Mesenteric fat pad (tissue), 1 donor: ENCODE measurements at places on chromosomes 2 and 18. TPM values are rescaled to one million over a fixed set of nuclear protein-coding genes. Genes with fewer than 3 reads are reported as not detected.

DNA sequence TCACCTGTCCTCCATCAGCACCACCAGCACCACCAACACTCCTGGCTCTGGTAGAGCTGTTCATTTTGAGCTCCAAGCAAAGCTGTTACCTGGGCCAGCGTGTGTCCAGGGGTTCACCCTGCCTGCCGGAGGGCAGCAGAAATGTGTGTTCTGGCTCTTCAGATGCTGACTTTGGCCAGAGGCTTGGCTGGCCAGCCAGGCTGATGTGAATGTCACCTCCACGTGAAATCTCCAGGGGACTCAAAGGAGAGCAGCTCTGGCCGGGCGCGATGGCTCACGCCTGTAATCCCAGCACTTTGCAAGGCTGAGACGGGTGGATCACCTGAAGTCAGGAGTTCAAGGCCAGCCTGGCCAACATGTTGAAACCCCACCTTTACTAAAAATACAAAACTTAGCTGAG is 33.5 kb downstream of the CIB4 start:
- peak; percentile 79 for DNase-seq

GRCh38 chr2:55771612-55772011 is 78.0 kb upstream of the PNPT1 start:
- no peak for DNase-seq

- DNase-seq = no peak
These were observed 105.3 kb downstream of the TSN start for GRCh38 chr2:121860758-121861227.

DNA sequence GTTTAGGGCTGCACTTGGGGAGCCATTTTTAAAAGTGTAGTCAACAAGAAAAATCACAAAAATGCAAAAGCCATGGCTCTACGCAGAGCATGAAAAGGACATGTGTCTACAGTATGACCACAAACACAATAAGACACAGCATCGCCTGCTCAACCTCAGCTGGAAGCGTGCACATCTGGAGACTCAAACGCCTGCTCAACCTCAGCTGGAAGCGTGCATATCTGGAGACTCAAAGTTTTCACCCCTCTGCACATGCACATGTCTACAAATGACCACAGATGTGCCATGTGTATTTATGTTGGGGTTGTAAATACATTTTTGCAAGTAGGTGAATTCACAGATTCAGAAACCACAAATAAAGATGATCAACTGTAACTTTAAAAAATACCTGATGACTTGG is 196.9 kb downstream of the DOK6 start:
- DNase-seq = no peak

- DNase-seq = no peak
These were observed 122.8 kb upstream of the RMDN2 start for GRCh38 chr2:37802211-37802752.

DNA sequence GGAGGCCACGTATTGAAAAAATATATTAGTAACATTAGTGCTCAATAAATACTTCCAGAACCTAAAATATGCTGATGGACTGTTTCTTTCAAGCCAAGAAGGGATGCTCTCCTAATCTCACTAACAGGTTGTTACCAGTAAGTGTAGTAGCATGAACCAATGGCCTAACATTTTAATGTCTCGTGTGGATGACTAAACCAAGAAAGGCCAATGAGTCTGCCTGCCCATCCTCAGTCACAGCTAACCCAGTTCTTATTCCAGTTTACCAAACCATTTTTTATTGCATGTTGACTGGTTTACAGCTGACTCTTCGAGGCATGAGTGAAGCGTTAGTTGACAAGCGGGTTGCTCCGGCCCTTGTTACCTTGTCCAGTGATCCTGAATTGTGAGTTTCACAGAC is 45.1 kb upstream of the TNFRSF11A start:
- no peak for DNase-seq

GRCh38 chr2:108993095-108993937 is 4.3 kb upstream of the EDAR start:
- no peak for DNase-seq

GRCh38 chr2:68420254-68420910 is 46.7 kb downstream of the FBXO48 start:
- DNase-seq = no peak

GRCh38 chr2:105928563-105928962 is 183.9 kb downstream of the NCK2 start:
- no peak for DNase-seq

- no peak for DNase-seq
These were observed 14.9 kb downstream of the ICOS start for GRCh38 chr2:203951366-203951902.

- DNase-seq = peak; percentile 90
These were observed 97.8 kb downstream of the B3GNT2 start for GRCh38 chr2:62293490-62294271.

- DNase-seq = no peak
These were observed 104.3 kb upstream of the PXDN start for GRCh38 chr2:1848599-1848995.

DNA sequence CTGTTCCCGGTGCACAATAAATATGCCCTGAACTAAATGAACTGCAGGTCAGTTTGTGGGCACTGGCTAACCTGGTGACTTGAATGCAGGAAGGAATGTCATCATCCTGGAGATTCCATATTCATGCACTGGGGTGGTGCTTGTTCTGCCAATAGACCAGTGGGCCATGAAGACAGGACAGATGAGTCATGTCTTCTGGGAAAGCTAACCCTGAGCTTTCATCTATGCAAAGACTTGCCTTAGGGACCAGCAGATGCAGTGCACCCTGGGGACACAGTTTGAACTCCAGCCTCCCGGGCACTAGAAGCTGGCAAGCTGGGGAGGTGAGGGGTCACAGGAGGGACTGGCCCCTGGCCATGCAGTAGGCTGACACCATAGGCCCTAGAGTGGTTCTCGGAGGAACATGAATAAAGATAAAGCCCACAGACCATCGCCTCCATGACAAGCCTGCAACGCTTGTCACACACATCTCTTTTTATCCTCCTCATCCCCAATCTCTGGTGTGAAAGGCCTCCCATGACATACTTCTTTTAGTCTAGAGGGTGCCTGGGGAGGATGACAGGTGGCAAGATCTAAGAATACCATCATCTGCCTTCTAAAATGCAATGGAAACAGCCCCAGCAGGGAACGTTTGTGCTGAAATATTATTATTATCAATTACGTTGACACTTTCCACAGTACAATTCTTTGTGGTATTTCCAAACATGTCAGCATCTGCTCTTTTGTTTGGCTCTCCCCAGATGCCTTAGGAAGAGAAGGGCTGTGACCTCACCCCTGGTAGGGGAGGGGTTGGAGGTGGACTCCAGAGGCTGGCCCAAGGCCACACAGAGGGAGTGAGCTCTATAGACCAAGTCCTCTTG is 267.4 kb upstream of the RAB6C start:
- no peak for DNase-seq

- peak; percentile 60 for DNase-seq
These were observed 79.0 kb downstream of the PTGR3 start for GRCh38 chr18:75129717-75130477.

INO80D gene
- total RNA-seq = 22.1 TPM

ABHD3 gene
- 23.9 TPM for total RNA-seq

HOXD1 gene
- total RNA-seq = 1.1 TPM

ADCYAP1 gene
- total RNA-seq = 0.55 TPM

LINC00305 gene
- total RNA-seq = not detected

RGPD8 gene
- 21.6 TPM for total RNA-seq

DSC3 gene
- total RNA-seq = 0.22 TPM

MRPL33 gene
- 71.1 TPM for total RNA-seq

SCYGR4 gene
- total RNA-seq = not detected

TBR1 gene
- total RNA-seq = not detected
